ENCODE measurements at places on chromosomes 1 and 21.

DNA sequence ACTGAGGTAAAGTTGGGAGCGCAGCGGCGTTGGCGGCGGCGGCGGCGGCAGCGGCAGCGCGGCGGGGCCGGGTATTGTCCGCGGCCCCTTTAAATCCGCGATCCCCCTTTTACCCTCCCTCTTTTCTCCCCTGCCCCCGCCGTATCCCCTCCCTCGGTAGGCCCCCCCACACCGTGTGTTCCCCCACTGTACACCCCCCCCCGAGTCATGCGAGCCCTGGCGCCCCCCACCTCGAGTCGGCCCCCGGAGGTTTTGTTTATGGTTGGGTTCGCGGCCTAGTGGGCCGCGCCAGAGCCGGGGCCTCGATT is 169 bp downstream of the UBAP2L start:
- no peak for DNase-seq

- no peak for DNase-seq
These were observed 11.5 kb downstream of the SLC45A1 start for GRCh38 chr1:8329439-8329838.

DNA sequence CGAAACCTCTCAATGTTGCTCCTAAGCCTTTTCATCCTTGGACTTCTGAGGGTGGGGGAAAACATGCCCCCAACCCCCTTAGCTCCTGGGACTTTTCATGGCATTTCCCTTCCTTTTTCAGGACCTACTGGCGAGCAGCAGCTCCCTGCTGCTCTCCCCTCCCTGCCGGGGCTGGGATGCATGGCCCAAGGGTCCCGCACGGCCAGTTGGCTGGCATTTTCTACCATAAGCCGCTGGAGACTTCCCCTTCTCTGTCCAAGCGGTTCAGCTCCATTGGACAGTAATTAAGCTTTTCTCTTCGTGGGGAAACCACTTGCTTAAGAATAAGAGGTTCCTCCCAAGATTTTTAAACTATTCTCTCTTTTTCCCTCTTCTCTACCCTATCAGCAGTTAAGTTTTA is 52.8 kb downstream of the FCRL5 start:
- DNase-seq = no peak

DNA sequence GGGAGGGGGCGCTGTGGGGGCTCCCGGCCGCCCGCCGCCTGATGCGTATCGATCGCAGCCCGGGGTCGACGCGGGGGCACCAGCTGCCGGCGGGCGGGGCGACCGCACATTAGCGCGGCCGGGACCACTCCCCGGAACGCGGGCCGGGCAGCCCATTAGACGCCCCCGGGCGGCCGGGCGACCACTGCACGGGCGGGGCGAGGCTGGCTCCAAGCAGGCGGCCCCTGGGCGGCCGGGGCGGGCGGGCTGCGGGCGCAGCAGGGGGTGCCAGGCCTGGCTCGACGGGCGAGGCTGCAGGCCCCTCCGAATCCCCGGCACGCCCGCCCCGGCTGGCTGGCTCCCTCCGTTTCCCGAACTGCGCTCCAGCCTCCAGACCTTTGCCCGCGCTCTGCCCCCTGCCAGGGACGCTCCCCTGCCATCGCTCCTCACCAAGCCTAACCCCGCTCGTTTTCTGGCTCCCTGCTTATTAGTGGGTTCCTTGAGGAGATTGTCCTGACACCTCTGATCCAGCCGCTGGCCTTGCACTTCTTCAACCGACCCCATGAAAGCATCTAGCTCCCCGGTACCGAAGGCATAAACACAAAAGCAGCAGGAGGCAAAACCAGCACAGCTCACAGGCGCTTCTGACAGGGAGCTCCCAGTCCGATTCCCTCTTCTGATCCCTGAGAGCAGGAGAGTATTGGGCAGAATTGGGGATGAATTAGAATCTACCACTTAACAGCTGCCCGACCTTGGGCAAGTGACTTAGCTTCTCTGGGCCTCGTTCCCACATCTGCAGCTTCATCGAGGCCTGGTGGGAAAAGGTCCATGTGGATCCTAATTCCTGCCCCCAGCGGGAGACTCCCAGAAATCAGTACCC is 92.6 kb upstream of the CASZ1 start:
- DNase-seq = no peak

DNA sequence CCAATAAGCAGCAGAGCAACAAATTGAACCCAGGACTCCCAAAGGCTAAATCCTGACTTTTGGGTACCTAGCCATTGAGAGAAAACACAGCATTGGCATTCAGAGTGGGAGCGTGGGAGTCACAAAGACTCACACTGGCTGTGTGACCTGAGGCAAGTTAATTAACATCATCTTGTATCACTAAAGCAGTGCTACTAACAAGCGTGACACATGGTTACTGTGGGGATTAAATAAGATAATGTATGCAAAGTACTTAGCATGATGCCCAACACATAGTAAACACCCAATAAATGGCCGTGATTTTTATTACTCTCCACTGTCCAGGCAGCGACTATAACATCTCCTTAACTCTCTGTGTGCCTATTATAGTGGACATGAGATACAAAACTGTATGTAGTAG is 73.3 kb downstream of the CD34 start:
- DNase-seq = no peak

DNA sequence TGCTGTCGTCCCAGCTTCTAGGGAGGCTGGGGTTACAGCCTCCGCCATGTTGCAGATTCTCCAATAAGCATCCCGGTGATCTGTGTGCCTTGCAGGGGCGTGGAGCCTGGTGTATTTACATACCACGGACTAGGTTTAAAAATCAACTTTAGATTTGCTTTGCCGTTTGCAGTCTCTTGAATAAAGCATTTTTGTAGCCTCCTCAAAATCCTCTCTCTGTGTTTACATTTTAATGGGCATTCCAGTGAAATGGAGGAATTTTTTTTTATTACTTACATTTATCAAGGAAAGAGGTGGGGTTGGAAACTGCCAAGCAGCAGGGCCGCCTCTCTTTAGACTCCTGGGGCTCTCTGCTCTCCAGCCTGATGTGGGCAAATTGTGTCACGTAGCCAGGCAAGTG is 437.5 kb upstream of the VAMP3 start:
- no peak for DNase-seq

- peak; percentile 19 for DNase-seq
These were observed 425.7 kb upstream of the USP24 start for GRCh38 chr1:55640708-55641473.

- DNase-seq = no peak
These were observed 67.5 kb downstream of the DISC1 start for GRCh38 chr1:231694075-231694431.

DNA sequence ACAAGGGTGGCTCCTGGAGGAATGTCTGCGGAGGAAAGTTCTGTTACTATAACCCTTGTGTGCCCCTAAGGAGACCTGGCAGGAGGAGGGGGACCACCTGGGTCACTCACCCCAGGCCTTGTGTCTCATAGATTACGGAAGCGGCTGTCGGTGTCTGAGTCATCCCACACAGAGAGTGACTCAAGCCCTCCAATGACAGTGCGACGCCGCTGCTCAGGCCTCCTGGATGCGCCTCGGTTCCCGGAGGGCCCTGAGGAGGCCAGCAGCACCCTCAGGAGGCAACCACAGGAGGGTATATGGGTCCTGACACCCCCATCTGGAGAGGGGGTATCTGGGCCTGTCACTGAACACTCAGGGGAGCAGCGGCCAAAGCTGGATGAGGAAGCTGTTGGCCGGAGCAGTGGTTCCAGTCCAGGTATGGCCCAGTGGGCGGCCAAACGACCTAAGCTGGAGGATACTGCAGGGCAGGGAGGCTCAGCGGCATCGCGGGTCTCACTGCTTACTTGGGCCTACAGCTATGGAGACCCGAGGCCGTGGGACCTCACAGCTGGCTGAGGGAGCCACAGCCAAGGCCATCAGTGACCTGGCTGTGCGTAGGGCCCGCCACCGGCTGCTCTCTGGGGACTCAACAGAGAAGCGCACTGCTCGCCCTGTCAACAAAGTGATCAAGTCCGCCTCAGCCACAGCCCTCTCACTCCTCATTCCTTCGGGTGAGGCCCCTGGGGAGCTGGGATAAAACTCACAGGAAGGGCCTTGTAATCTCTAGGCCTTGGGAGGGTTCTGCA is 101.4 kb downstream of the PIK3R3 start:
- DNase-seq = no peak

DNA sequence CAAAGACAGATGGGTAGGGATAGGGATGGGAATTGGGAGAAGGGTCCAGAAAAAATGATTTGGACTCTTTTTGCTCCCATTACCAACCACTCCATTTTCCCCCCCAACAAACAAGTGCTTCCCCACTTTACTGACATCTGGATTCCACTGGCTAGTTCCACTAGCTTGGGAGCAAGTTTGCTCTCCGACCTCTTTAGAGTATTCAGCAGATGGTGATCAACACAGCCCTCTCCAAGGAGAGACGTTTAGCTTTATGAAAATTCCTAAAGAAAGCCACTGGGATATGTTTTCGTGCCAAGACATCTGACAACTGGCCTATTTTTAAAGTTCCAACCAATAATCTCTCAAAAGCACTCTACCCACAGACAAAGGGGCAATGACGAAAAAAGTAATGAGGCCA is 50.3 kb downstream of the ITPKB start:
- no peak for DNase-seq

- DNase-seq = no peak
These were observed 407.0 kb downstream of the NPHP4 start for GRCh38 chr1:5585256-5585655.

DNA sequence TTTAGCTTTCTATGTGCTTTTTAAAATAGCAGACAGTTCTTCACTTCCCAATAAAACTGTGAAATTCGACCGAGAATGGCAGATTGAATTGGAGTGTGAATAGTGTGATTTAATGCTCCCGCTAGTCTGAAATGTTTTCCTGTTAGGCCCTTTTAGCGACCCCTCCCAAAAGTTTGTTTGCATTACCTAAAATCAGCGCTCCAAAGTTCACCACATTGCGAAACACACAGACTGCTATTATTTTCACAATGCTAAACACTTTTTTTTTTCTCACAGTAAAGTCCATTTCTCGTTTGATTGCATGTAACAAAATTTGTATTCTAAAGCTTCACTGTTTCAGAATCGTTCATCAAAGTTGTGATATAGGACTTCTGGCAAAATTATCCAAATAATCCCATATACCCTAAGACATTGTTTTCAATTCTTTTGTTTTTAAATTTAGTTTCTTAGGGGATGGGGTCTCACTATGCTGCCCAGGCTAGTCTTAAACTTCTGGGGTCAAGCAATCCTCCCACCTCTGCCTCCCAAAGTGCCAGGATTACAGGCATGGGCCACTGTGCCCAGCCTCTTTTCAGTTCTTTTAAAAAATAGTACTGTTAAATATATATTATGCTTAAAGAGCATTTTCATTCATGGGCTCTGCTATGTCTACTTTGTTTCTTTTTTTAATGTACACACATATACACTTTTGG is 76.5 kb upstream of the USH2A start:
- no peak for DNase-seq

- peak; percentile 69 for DNase-seq
These were observed 69.2 kb downstream of the FASLG start for GRCh38 chr1:172727956-172728603.

DNA sequence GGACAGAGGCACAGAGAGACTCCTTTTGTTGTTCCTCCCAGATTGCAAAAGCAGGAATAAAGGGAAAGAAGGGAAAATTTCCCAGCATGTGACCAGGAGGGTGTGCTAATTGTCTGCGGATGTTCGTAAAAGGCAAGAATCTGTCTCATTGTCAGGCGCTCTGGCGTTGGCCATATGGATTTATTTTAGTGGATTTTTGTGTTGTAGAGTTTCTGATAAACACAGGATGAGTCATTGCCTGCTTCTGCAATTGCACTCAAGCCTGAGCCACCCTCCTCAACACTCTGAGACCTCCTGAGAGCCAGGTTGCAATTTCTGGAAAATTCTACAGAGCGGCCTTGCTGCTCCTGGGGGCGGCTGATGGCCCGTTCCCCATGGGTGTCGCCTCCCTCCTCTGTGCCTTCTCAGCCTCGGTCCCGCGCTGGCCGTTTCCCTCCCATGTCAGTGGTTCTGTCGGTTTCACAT is 227.7 kb downstream of the KAZN start:
- DNase-seq = no peak

- no peak for DNase-seq
These were observed 220.5 kb downstream of the CENPF start for GRCh38 chr1:214823311-214824117.

DNA sequence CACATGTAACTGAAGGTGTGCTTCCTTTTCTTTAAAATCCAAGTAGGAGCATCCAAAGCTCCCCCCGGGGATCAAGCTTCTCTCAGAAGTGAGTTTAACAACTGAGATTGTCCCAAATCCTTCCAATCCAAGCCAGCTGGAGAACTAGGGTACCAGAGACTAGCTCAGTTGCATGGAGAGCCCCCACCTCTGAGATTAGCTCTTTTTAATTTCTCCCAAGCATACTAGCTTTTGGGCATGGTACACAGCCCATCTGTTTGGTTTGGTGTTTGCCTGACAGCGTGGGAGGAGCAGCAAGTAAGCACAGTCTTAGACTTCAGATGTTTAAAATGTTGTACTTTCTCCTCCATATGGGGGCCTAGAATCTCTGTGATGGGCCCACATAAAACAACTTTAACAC is 142.8 kb downstream of the ASTN1 start:
- DNase-seq = no peak

DNA sequence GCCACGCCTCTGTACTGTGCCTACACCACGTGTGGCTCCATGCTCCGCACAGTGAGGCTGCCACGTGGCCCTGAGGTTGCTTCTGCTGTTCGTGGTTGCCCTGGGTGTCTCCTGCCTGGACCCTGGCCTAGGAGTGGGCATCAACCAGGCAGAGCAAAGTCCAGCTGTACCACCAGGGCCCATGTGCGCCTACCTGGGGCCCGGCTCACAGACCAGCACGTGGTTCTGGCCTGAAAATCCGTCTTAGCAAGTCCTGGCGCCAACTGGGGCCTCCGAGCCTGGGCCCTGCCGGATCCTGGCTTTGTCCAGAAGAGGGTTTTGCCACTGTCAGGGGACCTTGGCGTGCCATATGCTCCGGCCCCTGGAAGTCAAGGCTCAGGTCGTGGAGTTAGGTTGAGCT is 107.1 kb upstream of the TTC34 start:
- DNase-seq = no peak

DNA sequence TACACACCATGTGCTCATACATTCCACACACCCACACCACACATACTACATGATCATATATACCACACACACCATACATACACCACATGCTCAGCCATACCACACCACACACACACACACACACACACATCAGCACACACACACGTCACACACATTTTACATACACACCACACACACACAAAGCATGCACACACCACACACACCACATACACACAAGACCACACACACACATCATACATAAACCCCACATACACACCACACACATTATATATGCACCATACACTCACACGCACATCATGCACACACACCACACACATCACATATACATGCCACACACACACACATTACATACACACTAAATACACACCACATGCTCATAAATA is 124.5 kb upstream of the ERG start:
- no peak for DNase-seq

GRCh38 chr1:153849487-153850185 is 73.1 kb downstream of the GATAD2B start:
- DNase-seq = no peak

DNA sequence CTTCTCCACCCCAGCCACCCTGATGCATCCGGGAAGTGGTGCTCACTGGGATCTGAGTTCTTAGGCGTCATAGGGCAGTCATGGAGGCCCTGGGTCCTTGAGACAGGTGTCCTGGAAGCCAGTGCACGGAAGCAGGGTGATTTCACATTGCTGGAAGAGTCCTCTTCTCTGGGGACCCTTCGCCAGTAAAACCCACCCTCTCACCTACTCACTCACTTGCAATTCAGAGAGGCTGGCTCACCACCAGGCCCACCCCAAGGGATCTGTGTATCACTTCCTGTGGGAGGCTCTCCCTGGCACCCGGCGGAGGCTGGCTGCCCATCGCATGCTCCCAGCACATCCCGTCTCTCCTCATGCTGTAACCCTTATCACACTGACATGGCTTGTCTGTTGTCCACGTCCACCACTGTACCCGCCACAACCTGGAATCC is 40.2 kb upstream of the EPS8L3 start:
- no peak for DNase-seq

GRCh38 chr1:110606657-110607535 is 738 bp upstream of the KCNA2 start:
- peak; percentile 18 for DNase-seq

Measured in CD4-positive, alpha-beta T cell treated with Interleukin-10 for 1 hour (primary cell).